NCI-H774 (cell line): ENCODE measurements at places on chromosomes 2 and 18.

DNA sequence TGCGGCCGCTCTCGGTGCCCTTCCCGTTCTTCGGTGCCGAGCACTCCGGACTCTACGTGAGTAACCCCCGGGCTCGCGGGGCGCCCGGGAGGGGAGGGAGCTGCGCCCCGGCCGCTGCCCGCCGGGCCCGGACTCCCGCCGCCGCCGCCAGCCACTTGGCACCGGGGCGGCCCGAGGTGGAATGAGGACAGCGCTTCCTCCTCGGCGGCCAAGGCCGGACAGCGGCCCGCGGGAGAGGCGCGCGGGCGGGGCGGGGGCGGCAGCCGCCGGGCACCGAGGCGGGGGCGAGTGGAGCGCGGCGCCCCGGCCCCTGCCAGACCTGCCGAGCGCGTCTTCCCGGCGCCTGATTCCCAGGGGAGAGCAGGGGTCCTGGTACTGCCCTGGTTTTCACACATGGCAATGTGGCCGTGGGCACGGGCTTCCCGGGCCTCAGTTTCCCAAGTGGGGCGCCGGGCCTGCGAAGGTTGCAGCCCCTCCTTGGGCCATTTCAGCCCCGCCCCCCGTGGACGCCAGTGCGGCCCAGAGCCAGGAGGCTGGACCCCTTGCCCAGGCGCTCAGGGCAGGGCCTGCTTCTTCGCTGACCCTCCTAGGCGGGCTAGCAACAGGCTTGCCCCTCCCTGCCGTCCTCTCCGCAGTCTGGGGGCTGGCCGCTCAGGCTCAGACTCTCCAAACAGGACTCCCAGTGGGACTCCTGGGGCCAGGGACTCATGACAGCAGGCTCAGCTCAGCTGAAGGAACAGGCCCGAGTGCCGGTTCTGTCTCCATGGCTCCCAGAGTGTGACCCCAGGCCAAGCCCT, 775 bp downstream of the SNED1 start:
- no peak for DNase-seq

GRCh38 chr18:23684515-23685197, 4.6 kb upstream of the LAMA3 start:
- no peak for DNase-seq

DNA sequence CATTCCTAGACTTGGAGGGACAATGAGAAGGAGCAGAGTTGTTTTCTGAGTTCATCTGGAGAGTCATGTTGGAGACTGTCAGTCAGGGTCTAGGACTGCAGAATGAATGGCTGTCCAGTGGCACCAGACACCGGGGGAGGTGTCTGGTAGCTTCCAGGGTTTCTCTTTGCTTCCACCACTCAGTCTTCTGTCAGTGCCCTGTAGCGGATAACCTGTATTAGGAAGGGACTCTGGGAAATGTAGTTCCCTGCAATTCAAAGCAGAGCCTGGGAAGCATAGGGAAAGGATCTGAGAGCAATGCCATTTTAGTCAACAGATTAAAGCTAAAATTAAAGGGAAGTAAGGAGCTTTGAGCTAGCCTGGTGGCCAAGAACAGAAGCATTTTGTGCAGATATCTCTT, 257.9 kb downstream of the THSD7B start:
- no peak for DNase-seq

DNA sequence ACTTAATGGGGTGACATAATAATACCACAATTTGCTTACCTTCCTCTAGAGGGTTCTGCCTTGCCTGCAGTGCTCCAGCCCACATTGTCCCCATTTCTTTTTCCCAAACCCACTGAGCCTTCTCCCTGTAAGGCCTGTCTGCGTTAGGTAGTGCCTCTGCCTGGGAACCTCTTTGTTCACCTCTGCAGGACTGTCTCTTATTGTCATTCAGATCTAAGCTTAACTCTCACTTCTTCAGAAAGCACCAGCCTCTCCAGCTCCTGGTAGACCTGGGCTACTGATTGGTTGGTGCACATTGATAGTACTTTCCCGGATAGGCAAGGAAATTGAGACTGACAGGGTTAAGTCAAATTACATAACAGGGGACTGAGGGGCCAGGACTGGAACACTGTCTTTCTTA, 49.1 kb downstream of the CCDC85A start:
- no peak for DNase-seq

- DNase-seq, result no peak
These were observed 310.8 kb downstream of the GALR1 start for GRCh38 chr18:77560341-77560992.

- DNase-seq, result no peak
These were observed 200.5 kb upstream of the HDAC4 start for GRCh38 chr2:239601201-239601851.

DNA sequence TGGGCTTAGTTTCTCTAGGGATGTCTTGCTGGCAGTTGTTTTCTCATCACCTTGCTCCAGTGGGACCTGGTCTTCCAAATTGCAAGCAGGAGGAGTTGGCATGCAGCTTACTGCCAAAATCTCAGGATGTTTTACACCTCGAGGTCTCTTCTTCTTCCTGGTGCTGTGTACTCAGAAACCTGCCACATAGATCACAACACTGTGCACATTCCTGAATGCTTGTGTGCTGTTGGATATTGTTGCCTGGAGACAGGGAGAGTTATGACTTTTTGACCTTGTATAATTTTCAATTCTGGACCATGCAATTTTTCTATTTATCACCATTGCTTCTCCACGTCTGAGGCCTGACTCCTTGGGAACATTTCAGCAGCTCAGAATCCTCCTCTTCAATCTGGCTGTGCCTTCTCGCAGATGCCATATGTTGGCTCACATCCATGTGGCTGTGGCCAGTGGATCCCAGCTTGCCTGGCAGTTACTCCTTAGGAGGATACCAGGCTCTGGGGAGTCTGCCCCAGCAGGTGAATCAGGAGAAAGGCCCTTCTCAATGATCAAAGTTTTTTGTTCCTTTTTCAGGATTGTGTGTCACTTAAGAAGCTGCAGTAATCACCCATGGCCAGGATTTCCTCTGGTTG, 489.3 kb downstream of the TSN start:
- DNase-seq, result no peak

- no peak for DNase-seq
These were observed 3.0 kb downstream of the MBD5 start for GRCh38 chr2:148023861-148024260.

DNA sequence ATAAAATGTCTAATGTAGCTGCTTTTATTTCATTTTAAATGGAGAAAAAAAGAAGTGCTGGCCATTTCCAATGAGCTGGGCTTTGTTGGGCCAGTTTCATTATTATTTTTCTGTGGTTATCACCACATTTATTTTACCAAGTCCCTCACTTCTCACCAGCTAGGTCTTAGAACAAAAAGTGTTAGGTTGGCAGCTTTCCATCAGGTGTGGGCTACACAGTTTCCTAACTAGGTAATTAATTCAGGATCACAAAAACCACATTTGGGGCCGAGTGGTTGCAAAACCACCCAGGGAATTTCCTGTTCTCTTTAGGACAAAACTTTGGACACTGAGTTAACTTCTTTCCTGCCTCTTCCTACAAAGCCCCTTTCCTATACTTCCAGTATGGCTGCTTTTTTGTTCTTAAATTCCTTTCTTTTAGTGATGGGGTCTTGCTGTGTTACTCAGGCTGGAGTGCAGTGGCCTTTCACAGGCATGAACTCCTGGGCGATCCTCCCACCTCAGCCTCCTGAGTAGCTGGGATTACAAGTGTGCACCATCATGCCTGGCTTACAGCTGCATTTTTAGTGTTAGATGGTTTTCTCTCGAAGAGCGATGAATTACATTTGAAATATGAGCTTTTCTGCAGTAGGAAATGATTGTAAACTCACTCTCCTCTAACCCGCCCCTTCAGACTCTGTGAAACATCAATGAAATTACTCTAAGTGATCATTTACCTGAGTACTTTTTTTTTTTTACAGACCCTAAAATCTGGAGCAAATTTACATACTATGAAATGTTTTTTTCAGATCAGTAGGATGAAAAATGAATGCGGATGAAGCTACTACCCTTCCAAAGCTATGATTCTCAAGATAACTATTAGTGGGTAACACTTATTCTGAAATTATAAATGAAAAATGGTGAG, 2.6 kb upstream of the ZFP36L2 start:
- DNase-seq, result no peak

GRCh38 chr2:101893681-101894381, 97.9 kb upstream of the IL1R2 start:
- DNase-seq, result no peak

DNA sequence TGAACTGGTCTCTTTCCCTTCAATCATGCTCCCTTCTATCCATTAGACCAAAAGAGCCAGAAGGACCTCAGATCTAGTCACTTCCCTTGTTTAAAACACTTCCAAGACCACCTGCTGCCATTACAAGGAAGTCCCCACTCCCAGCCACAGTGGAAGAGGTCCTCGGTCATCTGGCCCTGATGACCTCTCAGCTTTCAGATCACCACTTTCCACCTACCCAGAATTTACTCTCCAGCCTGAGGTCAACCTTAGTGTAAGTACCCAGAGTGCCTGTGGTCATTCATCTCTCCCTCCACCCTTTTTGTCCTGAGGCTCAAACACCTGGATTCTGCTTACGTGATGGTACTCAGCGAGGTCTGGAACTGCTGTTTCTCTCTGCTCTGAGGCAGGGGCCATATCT, 67.1 kb downstream of the MARCO start:
- no peak for DNase-seq

DNA sequence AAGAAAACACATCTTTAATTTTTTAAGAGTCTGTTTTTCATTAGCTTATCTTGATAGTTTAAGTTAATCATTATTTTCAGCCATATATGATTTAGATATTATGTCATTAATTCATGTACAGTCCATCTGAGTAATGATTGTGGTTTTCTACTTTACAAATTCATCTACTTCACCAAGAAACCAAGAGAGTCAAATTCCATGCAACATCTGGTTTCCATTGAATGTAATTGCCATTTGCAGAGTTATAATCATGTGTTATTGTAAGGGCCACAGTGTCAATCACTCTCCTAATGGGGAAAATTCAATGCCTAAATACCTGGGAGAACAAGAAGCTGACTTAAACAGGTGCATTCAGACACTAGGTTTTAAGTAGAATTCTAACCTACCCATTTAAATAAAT, 217.2 kb upstream of the OSR1 start:
- no peak for DNase-seq

GRCh38 chr2:124353656-124354055, 328.6 kb downstream of the CNTNAP5 start:
- DNase-seq, result no peak

GRCh38 chr2:135124924-135125886, 73.1 kb downstream of the RAB3GAP1 start:
- DNase-seq, result no peak

DNA sequence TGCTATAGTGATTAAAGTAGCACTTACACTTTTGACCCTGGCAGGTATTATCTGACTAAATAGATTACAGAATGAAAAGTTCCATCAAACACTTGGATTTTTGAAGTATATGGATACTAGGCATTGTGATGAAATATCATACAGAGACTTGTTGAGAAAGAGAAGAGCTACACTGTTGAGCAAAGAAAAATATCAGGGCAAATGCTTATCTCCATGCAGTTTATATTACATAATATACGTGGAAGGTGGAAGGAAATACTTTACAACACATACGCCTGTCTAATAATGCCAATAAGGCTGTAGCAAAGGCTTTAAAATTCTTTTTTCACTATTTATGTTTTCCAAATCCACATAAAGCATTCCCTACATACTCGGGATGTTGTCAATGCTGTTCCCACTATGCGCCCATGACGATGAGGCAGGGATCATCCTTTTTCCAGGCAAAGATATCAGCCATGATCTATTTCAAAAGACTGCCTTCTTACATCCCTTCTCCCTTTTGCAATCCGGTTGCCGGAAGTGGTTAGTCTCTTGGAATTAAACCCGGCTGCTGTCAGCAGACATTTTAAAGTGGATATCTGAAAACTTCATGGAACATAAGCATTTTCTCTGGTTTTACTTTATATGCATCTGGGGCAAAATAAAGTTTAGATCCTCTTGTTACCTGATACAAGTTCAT, 92.6 kb upstream of the ITGA4 start:
- no peak for DNase-seq

GRCh38 chr18:23972453-23972852, 42.1 kb upstream of the TTC39C start:
- DNase-seq, result no peak

GRCh38 chr2:240302041-240302440, 133.4 kb upstream of the GPC1 start:
- DNase-seq, result no peak

DNA sequence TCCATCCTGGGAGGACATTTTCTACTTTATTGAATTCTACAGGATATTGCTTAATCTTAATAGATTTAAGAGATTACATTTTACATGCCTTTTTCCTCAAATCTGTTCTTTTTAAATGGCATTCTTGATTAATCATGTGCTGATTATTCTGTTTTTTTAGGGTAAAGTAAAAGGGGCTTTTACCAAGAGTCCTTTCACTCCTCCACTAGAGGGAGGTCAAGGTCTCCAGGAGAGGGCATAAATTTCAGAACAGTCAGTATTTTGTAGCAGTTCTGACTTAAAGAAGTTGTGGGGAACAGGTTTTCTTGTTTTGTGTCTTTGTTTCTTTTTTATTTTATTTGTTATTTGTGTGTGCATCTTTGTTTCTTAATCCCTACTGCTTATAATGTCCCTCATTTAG, 25.4 kb downstream of the WDR75 start:
- DNase-seq, result no peak
